Stimulated activated CD8-positive, alpha-beta memory T cell treated with anti-CD3 and anti-CD28 coated beads, Interleukin-7, amount 100 ng/mL, for 1 hour (primary cell): ENCODE measurements at places on chromosomes 2 and 18.

DNA sequence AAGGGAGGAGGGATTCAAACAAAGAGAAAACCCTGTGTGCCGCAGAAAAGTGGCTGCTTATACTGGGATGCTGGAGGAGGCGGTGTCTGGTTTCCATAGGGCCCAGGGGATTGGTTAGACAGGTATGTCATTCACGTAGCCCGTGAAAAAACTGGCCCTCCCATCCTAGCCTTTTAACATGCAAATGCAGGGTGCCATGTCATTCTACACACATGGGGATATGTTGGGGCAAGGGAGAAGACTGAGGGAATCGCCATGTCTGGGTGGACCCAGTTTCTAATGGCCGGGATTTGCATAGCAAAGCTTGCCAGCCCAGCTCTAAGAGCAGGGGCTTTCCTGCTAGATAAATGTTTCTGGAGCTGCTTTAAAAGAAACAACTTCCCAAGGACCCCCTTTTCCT is 8.2 kb upstream of the RNU2-63P start:
- no peak for DNase-seq

DNA sequence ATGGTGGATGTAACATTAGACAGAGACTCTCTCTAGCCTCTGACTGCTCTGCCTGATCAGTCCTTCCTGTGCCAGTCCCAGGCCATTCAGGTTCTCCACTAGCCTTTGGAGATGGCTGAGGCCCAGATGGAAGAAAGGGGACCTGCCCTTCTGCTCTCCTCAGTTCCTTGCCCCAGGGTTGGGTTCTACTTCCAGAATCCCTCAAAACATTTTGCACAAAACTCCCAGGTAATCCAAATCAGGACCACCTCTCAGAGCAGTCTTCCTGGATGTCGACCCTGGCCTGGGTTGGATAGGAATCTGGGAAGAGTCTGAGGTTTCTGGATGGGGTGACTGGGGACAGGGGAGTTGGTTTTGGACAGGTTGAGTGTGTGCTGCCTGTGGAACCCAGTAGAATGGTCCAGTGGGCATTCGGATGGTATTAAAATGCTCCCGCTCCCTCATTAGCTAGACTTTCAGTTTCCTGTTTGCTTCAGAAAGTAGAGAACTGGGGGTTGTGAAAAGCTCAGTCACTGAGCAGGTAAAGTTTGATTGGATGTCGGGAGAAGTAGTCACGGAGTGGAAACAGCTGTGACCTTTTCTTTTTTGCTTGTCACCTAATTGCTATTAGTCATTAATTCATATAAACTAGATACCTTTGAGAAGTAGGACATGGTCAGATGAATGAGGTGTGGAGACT is 37.9 kb downstream of the DPYSL5 start:
- DNase-seq = no peak

- no peak for DNase-seq
Observed at GRCh38 chr2:98734823-98735260, 3.9 kb upstream of the MGAT4A start.

DNA sequence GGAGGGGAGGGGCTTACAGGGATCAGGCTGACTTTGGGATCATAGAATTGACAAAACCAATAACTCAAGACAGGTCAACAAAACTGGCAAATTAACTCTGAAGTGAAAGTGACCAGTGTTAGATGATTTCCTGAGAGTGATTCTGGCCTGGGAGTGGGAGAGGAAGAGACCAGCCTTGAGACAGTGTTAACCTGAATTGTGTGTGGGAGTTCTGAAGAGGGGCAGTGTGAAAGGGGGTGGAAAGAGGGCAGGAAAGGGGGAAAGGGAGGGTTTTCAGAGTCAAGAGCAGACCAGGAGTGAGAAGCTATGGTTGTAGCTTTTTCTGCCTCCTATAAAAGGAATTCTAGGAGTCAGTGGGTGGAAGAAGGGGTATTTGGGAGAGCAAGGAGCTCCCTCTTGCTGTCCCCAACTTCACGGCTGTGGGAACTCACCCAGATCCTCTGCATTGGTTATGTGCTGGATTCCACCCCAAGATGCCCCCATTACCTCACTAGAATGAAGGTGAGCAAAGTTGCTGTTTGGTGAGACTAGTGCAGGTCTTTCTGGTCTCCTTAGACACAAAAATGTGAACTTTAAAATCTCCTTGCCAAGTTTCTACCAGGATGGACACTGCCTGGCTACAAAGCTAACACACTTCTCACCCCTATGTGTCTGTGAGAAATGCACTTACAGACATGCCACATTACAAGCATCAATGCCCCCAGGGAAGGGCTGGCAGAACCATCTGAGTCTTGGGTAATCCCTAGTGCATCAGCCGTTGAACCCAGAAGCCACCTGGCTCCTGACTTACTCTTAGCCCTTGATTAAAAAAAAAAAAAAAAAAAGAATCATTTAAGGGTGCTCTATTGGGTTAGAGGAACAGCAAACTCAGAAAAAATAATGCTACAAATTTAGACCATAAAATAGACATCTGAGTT is 61.6 kb downstream of the BMP10 start:
- no peak for DNase-seq

- DNase-seq = peak; percentile 25
Observed at GRCh38 chr2:157336137-157337010, 10.8 kb upstream of the ERMN start.
